Gastroesophageal sphincter (tissue), 4 donors: ENCODE measurements at places on chromosomes 6 and 20.
A peak's percentile ranks its signal among the peaks of the same experiment; 100 is the strongest.

GRCh38 chr6:84920021-84920420, 155.6 kb upstream of the TBX18 start:
- no peak for ATAC-seq

- ATAC-seq: no peak
These were observed 78.5 kb downstream of the PHF3 start for GRCh38 chr6:63714091-63714490.

GRCh38 chr20:32582659-32583580, 2.2 kb downstream of the NOL4L start:
- peak; percentile 20 for ATAC-seq

DNA sequence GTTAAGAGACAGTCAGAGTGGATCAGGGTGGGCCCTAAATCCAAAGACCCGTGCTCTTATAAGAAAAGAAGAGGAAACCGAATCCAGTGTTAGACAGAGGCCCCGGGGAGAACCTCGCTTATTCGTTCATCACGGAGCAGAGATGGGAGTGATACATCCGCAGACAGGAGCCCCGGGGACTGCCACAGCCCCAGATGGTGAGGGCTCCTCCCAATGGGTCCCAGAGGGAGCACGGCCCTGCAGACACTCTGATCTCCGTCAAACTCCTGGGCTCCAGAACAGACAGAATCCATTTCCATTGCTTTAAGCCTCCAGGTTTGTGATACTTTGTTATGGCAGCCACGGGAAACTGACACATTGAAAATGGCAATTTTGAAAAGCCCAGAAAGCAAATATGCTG, 47.0 kb downstream of the CDH4 start:
- ATAC-seq: no peak
